ENCODE measurements at places on chromosomes 6 and 20. TPM values are rescaled to one million over a fixed set of nuclear protein-coding genes. Genes with fewer than 3 reads are reported as not detected.
A peak's percentile ranks its signal among the peaks of the same experiment; 100 is the strongest.

The RIPPLY2 gene
- total RNA-seq, result not detected

The CDH26 gene
- total RNA-seq, result 0.53 TPM

The CDSN gene
- not detected for total RNA-seq

DNA sequence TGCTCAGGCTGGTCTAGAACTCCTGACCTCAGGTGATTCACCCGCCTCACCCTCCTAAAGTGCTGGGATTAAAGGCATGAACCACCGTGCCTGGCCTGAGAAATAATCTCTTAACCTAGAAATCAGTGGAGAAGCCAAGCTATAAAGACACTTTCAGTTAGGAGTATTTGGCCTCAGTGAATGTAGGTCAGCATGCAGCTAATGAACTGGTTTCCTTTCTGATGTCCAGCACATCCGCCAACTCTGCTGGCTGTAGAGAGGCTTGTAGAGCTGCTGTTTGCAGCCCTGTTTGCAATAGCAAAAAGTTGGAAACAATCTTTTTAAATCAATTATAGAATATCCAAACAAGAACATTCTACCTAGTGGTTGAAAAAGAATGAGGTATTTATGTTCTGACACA lies 42.4 kb upstream of the ELOVL5 start:
- H3K36me3 ChIP-seq, result no peaks in the 10 kb centered on the region
- H3K27ac ChIP-seq, result no peak overlapping the region

DNA sequence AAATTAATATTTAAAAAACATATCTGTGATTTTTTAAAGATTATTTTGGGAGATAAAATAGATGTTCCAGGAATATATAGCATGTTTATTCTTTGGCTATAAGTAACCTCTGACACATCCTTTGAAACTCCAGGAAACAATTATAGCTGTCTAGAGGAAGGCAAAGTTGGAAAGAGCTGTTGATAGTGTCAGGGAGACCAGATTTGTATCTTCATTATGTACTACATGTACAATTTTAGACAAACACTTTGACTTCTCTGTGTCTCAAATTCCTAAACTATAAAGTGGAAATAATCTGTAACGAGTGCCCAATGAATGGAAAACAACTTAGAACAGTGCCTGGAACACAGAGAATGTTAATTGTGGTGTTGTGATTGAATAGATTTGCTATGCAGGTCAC lies 25.6 kb upstream of the ADGRG6 start:
- H3K27ac ChIP-seq, result no peak overlapping the region
- H3K4me3 ChIP-seq, result no peak overlapping the region
- H3K36me3 ChIP-seq, result no peaks in the 10 kb centered on the region
- H3K4me1 ChIP-seq, result no peaks in the 10 kb centered on the region

DNA sequence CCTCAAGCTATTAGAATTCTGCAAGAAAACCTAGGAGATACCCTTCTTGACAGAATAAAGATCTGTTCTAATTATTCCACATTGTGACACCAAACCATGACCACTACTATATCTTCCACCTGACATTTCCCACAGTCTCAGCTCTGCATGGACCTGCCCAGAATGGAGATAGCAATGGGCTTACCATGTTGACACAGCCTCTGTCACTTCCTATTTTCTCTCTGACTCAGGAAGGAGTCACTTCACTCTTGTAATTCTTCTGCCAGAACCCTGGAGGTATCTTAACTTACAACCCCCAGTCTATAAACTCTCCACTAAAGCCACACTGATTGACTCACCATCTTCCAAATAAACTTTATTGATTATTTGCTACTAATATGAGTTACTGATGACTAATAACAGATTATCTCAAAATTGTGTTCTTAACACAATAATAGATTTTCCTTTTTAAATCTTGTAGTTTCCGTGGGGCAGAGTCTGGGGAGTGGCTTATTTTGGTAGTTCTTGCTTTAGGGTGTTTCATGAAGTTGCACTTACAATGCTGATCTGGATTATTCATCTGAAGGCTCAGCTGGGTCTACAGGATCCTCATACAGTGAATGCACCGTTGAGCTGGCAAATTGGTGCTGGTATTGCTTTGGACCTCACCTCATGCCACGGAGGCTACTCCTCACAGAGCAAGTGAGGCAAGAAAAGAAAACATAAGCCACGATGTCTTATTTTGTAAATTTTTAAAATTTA lies 869.9 kb downstream of the KIF16B start:
- no peak for DNase-seq
- no peaks in the 10 kb centered on the region for H3K27me3 ChIP-seq
- no peaks in the 10 kb centered on the region for H3K4me1 ChIP-seq
- H3K27ac ChIP-seq, result no peak overlapping the region

DNA sequence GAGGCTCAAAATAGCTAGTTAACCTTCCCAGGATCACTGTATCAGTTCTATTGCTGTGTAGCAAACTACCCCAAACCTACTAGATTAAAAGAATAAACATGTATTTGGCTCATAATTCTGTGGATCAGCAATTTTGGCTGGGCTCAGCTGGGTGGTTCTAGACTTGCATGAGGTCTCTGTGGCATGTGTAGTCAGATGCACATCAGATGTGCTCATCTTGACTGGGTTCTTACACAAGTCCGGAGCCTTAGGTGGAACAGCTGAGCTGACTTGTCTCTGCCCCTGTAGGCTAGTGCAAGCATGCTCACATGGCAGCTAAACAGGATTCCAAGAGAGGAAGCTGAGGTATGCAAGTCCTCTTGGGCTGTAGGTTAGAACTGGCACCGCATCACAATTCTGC lies 173.2 kb upstream of the PRND start:
- H3K4me1 ChIP-seq, result no peaks in the 10 kb centered on the region
- H3K27me3 ChIP-seq, result peaks cover 47% of the 10 kb centered on the region
- no peak for DNase-seq
- no peak overlapping the region for H3K4me3 ChIP-seq
- no peak overlapping the region for H3K27ac ChIP-seq

GRCh38 chr20:57680934-57681914 lies 28.6 kb downstream of the PMEPA1 start:
- no peak for DNase-seq
- H3K4me1 ChIP-seq, result no peaks in the 10 kb centered on the region
- no peak overlapping the region for H3K4me3 ChIP-seq
- peaks cover 8% of the 10 kb centered on the region for H3K27me3 ChIP-seq
- no peaks in the 10 kb centered on the region for H3K36me3 ChIP-seq

DNA sequence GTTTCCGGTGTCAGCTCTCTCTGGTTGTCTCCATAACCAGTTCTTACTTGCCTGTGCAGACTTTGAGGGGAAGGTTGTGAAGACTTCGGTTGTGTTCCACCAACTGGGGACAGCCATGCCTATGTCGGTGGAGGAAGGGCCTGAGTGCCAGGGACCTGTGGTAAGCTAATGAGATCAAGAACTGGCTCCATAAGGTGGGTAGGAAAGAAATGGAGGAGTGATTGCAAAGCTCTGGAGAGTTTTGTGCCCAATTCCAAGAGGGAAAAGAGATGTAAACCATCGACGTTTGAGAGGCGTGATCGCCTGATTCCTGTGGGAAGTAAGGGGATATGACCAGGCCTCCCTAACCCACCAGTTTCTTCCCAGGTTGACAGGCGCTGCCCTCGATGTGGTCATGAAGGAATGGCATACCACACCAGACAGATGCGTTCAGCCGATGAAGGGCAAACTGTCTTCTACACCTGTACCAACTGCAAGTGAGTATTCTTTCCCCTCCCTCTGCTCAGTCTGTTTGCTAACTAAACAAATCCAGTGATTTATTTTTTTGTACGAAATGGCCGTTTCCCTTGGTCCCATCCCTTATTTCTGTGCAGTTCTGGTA lies 893 bp downstream of the POLR1H start:
- peak overlapping the region; percentile 98 for H3K4me3 ChIP-seq
- peak; percentile 68 for DNase-seq
- no peaks in the 10 kb centered on the region for H3K27me3 ChIP-seq
- peaks cover 56% of the 10 kb centered on the region for H3K4me1 ChIP-seq
- peaks cover 48% of the 10 kb centered on the region for H3K36me3 ChIP-seq
- H3K27ac ChIP-seq, result peak overlapping the region; percentile 97

DNA sequence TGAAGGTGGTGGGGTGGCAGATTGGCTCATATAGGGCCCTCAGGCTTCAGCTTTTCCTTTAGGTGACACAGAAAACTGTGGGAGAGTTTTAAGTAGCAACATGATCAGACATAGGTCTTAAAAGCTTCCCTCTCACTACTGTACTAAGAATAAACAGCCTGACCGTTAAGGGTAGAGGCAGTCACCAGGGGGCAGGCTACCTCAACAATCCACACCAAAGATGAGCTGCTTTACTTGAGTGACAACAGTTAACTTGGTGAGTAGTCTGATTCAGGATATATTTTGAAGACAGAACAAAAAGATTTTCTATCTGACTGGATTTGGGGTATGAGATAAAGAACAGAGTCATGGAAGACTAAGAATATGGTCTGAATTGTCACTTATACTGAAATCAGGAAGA lies 193.1 kb upstream of the SHLD1 start:
- no peak overlapping the region for H3K27ac ChIP-seq
- peaks cover 54% of the 10 kb centered on the region for H3K36me3 ChIP-seq
- H3K4me1 ChIP-seq, result peaks cover 3% of the 10 kb centered on the region
- peak; percentile 68 for DNase-seq
- H3K27me3 ChIP-seq, result no peaks in the 10 kb centered on the region
- no peak overlapping the region for H3K4me3 ChIP-seq

DNA sequence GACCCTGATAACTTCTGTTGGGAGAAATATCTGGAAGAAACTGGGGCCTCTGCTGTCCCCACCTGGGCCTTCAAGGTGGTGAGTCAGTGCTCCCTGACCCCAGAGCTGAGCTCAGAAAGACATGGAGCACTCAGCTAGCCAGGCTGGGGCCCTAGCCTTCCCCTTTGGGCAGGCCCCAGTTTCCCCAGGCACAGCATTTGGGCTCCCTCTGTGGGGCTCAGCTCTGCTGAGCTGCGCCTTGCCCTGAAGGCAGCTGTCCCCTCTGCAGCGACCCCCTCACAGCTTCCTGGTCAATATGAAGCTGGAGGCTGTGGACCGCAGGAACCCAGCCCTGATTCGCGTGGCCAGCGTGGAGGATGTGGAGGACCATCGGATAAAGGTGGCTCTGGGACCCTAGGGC lies 24.8 kb upstream of the SGK2 start:
- DNase-seq, result no peak
- no peaks in the 10 kb centered on the region for H3K36me3 ChIP-seq
- H3K27ac ChIP-seq, result no peak overlapping the region
- H3K27me3 ChIP-seq, result no peaks in the 10 kb centered on the region
- H3K4me1 ChIP-seq, result no peaks in the 10 kb centered on the region

DNA sequence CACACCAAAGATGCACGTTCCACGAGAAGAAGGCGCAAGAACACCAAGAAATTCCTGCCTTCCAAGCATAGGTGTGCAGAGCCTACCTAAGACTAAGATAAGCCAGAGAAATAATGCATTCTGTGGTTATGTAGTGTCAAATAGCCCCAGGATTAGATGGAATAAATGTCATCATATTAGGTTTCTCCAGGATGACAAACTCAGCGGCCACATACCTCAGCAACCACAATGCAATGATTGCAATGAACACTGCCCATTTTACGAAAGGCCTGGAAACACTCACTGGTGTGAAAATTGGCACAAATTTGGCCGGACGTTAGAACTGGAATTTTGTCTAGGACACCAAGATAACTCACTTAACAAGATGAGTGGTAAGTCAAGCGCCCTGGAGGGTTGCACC lies 129.7 kb downstream of the SLC22A3 start:
- no peak overlapping the region for H3K27ac ChIP-seq
- no peak for DNase-seq
- H3K27me3 ChIP-seq, result no peaks in the 10 kb centered on the region
- peaks cover 5% of the 10 kb centered on the region for H3K4me1 ChIP-seq
- H3K36me3 ChIP-seq, result peaks cover 14% of the 10 kb centered on the region
- no peak overlapping the region for H3K4me3 ChIP-seq

DNA sequence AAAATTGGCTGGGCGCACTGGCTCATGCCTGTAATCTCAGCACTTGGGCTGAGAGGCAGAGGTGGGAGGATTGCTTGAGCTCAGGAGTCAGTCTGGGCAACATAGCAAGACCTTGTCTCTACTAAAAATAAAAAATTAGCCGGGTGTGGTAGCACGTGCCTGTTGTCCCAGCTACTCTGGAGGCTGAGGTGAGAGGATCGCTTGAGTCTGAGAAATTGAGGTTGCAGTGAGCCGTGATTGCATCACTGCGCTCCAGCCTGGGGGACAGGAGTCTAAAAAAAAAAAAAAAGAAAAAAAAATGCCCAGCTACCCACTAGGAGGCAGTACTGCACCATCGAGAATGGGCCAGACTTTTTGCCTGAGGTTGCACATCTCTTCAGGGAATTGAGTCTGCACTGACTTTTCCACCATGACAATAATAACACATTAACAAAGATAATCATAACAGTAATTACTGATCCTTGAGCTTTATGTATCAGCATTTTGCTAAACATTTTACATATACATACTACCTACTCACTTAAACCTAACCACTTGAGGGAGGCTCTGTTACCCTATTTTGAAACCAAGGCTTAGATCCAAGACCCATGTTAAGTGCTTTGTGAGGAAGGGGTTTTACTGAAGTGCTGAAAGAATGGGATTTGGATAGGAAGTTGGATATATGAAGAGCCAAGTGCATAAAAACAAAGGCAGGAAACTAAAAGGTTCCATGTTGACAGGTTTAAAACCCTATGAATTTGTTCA lies 21.0 kb downstream of the SRSF3 start:
- H3K36me3 ChIP-seq, result peaks cover 40% of the 10 kb centered on the region
- H3K27me3 ChIP-seq, result no peaks in the 10 kb centered on the region
- peak; percentile 50 for DNase-seq
- H3K4me1 ChIP-seq, result peaks cover 33% of the 10 kb centered on the region

All from activated CD4-positive, alpha-beta memory T cell treated with anti-CD3 and anti-CD28 coated beads, Interleukin-2, amount 10 ng/mL, durations not matched to agents 7 days and 5 days (primary cell).